ENCODE measurements at places on chromosomes 5 and 9. TPM values are rescaled to one million over a fixed set of nuclear protein-coding genes. Genes with fewer than 3 reads are reported as not detected.

ACOT12 gene
- not detected for total RNA-seq

PCDHB3 gene
- total RNA-seq = not detected

ISOC1 gene
- 29.7 TPM for total RNA-seq

B4GALT1 gene
- 77.5 TPM for total RNA-seq

CBY3 gene
- not detected for total RNA-seq

IFNA21 gene
- total RNA-seq = not detected

SMIM33 gene
- not detected for total RNA-seq

PCDHA12 gene
- not detected for total RNA-seq

GABRA1 gene
- total RNA-seq = not detected

KLF4 gene
- total RNA-seq = 0.26 TPM

TDRD7 gene
- total RNA-seq = 17.9 TPM

ZFR gene
- 54.8 TPM for total RNA-seq

ADAMTSL2 gene
- total RNA-seq = not detected

CMBL gene
- 8.0 TPM for total RNA-seq

GPR151 gene
- total RNA-seq = not detected
